ENCODE measurements at places on chromosomes 5 and 9.
A peak's percentile ranks its signal among the peaks of the same experiment; 100 is the strongest.

DNA sequence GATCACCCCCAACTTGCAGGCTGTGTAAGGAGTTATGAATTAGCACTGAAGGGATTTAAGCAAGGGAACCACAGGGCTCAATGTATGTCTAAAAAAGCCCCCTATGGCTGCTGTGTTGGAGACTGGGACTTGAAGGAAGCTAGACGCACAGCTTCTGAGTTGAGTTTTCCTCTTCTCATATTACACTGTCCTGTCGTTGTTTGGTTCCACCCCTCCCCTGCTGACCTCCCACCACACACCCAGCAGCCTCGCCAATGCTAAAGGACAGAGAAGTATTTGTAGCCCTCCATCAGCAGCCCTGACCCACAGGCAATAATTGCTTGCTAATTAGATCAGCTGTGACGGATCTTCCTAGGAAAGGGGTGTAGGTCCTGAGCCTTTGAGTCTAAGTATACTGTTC, 15.1 kb upstream of the CARTPT start:
- H3K27me3 ChIP-seq: no peaks in the 10 kb centered on the region
- H3K4me3 ChIP-seq: no peak overlapping the region
- no peaks in the 10 kb centered on the region for H3K36me3 ChIP-seq
- H3K4me1 ChIP-seq: no peaks in the 10 kb centered on the region
- H3K27ac ChIP-seq: no peak overlapping the region
- no peak for DNase-seq

DNA sequence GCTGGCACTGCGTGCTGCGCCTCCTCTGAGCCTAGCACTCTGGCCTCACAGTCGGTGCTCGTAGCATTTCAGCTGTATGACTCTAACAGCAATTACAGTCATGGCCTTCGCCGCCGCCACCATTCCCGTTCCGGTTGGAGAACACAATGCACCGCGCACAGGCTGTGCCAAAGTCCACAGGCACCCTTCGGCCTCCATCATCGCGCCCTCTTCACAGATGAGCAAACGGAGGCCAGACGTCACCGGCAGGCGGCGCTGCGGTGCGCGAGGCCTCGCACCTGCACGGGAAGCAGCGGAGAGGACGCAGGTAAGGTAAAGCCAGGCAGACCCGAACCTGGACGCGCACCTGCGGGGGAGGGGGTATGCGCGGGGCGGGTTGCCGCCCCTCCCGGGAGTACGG, 128.9 kb downstream of the BARX1 start:
- no peak overlapping the region for H3K27ac ChIP-seq
- DNase-seq: peak; percentile 82
- no peak overlapping the region for H3K4me3 ChIP-seq
- H3K36me3 ChIP-seq: no peaks in the 10 kb centered on the region
- H3K27me3 ChIP-seq: no peaks in the 10 kb centered on the region

- no peak overlapping the region for H3K4me3 ChIP-seq
- peaks cover 4% of the 10 kb centered on the region for H3K36me3 ChIP-seq
- no peaks in the 10 kb centered on the region for H3K27me3 ChIP-seq
- DNase-seq: no peak
- no peak overlapping the region for H3K27ac ChIP-seq
Observed at GRCh38 chr5:134957920-134958608, 9.6 kb upstream of the CATSPER3 start.

DNA sequence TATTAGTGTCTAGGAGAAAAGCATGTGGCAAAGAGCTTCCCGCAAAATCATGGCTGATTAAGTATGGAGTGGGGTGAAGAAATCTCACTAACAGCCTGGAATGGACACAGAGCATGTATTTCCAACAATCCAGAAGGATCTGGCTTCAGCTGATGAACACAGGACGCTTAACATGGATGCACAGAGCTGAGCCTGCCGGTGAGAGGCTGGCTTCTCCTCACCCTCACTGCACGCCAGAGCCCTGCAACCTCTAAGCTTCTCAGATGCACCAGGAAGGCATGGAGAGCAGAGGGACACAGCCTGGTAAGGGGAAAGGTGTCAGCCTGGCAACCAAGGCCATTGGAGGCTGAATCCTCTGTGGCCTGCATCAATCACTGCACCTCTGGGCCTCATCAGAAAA, 298.5 kb downstream of the TRIM32 start:
- no peaks in the 10 kb centered on the region for H3K27me3 ChIP-seq
- no peaks in the 10 kb centered on the region for H3K36me3 ChIP-seq
- H3K4me1 ChIP-seq: no peaks in the 10 kb centered on the region
- DNase-seq: no peak
- no peak overlapping the region for H3K27ac ChIP-seq
- H3K4me3 ChIP-seq: no peak overlapping the region

DNA sequence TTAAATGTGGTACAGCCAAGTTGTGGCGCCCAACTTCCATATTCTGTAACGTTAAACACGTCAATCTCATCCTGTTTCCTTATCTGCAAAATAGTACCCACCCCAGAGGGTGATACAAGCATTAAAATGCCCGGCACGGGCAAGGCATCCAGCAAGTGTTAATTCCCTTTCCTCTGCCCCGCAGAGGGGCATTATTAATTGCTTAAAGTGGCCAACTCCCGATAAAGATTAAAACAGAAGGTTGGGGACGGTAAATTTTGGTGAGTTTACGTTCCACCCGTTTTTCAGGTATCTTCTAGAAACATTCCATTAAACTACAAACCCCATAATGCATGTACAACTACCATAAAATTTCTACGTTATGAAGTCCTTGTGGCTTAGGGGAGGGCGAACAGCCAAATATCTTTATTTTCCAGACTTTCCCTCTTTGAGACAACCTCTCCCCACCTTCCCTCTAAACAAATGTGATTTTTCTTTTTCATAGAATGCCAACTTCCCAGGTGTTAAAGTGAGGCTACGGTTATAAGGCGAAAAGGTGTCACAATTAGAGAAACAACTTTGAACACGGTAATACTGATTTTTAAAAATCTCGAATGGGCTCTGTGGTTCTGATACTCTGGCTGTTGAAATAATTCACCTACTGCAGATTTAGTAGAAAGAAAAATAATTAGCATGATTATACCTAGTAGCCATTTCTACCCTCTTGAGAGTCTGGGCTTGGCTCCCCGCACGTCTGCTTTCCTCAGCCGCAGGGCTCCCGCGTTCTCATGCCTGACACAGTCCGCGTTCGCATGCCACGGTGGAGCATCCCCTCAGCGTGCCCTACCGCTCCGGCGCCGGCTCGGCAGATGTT, 1.2 kb upstream of the GPBP1 start:
- H3K36me3 ChIP-seq: no peaks in the 10 kb centered on the region
- no peaks in the 10 kb centered on the region for H3K27me3 ChIP-seq
- peak overlapping the region; percentile 83 for H3K4me3 ChIP-seq
- peak overlapping the region; percentile 100 for H3K27ac ChIP-seq
- DNase-seq: no peak
- H3K4me1 ChIP-seq: peaks cover 3% of the 10 kb centered on the region

GRCh38 chr9:127970401-127971313, 10.1 kb downstream of the EEIG1 start:
- no peak overlapping the region for H3K4me3 ChIP-seq
- H3K27ac ChIP-seq: no peak overlapping the region
- H3K27me3 ChIP-seq: no peaks in the 10 kb centered on the region
- H3K4me1 ChIP-seq: peaks cover 52% of the 10 kb centered on the region
- H3K36me3 ChIP-seq: peaks cover 6% of the 10 kb centered on the region

DNA sequence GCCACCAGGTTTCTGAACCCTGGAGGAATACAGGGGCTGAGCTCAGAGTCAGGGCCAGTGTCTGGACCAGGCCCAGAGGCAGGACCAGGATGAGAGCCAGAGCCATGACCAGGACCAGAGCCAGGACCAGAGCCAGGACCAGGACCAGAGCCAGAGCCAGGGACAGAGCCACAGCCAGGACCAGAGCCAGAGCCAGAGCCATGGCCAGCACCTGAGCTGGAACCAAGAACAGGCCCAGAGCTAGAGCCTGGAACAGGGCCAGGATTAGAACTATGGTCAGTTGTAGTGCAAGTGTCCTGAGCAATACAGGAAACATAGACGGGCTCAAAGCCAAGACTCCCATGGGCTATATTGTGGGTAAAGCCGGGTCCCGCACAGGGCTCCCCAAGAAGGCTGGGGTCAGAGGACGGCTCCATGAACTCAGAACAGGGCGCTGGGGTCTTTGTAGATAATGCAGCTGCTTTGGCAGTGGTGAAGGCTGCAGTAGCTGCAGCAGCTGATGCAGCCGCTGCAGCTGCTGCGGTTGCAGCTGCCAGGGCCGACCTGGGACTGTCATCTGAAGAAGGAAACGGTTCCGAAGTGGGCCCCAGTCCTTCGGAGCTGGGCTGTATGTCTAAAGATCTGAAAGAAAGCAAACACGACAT, 559 bp downstream of the SPAG8 start:
- H3K27ac ChIP-seq: no peak overlapping the region
- peaks cover 6% of the 10 kb centered on the region for H3K36me3 ChIP-seq
- DNase-seq: no peak
- H3K4me3 ChIP-seq: peak overlapping the region; percentile 57

DNA sequence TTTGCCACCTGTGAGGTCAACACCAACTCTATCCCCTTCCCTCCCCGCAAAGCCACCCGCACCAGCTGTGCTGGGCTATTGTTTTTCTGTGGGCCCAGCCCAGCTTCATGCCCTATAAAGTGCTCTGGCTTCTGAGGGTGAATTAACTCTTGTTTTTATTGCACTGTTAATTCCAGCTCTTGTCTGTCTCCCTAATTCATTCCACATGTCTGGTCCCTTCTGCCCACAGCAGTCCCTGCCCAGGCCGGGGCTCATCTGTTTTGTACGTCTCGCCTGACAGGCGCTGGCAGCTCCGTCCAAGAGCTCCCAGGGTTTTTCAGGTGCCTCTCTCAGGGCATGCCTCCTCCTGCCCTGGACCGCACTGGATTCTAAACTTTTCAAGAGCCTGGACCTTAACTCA, 118.9 kb downstream of the PDZD2 start:
- H3K27me3 ChIP-seq: no peaks in the 10 kb centered on the region
- DNase-seq: no peak
- H3K4me3 ChIP-seq: no peak overlapping the region
- no peaks in the 10 kb centered on the region for H3K36me3 ChIP-seq

DNA sequence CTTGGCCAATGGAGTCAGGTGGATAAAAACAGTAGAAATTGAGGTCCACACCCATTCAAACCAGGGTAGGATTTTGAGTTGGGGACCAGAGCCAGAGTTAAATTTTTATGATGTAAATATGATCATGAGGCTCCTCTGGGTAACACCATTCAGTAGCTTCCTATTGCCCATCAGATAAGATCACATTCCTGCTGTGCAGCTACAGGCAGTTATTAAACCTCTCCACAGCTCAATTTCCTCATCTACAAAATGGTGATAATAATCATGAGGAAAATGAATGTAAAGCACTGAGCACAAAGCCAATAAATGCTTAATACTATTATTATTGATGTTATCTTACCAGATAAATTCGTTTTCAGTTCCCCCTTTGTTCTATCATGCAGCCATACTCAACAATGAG, 432.0 kb downstream of the CAAP1 start:
- DNase-seq: no peak
- H3K4me1 ChIP-seq: no peaks in the 10 kb centered on the region
- no peaks in the 10 kb centered on the region for H3K27me3 ChIP-seq
- no peak overlapping the region for H3K4me3 ChIP-seq
- H3K36me3 ChIP-seq: no peaks in the 10 kb centered on the region

DNA sequence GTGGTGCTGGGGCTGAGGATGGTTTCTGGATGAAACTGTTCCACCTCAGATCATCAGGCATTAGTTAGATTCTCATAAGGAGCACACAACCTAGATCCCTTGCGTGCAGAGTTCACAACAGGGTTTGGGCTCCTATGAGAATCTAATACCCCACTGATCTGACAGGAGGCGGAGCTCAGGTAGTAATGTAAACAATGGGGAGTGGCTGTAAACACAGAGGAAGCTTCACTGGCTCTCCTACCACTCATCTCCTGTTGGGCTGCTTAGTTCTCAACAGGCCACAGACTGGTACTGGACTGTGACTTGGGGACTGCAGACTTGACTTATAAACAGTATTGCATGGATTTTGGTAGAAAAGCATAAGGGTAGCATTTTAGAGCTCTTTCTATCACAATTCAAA, 870.7 kb upstream of the CDH10 start:
- no peak for DNase-seq
- no peaks in the 10 kb centered on the region for H3K36me3 ChIP-seq
- no peaks in the 10 kb centered on the region for H3K27me3 ChIP-seq
- no peak overlapping the region for H3K4me3 ChIP-seq
- no peaks in the 10 kb centered on the region for H3K4me1 ChIP-seq

DNA sequence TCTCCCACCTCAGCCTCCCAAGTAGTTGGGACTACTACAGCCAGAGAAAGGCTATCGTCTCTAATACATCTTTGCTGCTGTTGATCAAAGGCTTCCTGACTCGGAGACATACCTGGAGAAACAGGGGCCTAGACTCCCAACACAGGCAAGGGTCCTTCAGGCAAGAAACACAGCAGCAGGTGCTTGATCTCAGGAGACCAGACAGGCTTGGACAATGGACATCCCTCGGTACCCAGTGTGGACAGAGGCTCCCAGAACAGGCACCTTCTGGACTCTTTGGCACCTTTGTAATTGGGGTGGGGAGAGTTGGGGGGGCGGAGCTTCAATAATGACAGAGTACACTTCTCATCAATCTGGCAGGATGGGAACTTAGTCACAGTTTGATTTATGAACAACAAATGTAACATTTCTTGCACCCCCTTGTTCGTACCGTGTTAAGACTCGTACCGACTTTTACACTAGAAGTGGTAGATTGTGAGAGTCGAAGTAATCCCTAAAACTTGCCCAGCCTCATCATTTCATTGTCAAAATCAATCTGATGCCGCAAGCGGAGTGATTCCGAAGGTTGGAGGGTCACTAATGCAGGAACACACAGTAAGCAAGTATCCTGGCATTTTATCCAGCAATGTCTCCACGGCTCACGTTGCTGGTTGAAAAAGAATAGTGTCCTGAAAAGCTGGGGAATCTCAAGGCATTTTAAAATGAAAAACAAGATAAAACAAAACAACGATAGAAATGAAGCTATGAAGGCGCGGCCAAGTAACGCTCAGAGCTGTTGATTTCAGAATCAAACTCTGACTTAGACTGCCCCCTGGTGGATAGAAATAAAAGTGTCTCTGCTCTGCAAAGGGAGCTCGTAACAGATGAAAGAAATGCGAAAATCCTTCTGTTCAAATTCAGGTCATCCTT, 46.4 kb upstream of the STK32A start:
- H3K27me3 ChIP-seq: no peaks in the 10 kb centered on the region
- H3K4me1 ChIP-seq: no peaks in the 10 kb centered on the region
- H3K27ac ChIP-seq: no peak overlapping the region
- DNase-seq: peak; percentile 88

DNA sequence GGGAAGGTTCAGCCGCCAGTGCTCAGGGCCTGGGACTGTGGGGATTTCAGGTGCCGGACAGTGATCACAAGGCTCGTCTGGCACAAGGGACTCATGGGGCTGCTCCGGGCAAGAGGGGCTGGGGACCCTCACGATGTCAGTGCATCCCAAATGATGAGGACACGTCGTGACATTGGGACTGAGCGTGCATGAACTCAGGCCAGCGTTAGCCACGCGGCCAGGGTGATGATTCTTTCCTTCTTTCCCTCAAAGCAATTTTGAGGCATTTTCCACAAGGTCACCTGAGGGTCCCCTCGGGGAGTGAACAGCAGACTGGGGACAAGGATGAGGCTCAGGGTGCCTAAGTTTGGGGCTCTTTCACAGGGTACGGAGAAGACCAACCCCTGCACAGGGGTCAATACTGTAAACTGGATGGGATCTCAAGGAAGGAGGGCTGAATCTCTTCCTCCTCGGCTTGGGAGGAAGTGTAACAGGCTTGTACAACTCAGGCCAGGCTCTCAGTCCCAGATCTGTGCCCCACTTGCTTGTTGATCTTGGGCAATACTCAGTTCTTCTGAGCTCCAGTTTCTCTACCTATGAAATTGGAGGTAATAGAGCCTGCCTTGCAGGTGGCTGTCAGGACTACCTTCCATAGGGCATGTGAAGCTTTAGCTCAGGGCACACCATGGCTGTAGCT, 78.5 kb downstream of the PRRT1B start:
- H3K4me1 ChIP-seq: peaks cover 13% of the 10 kb centered on the region
- H3K27ac ChIP-seq: no peak overlapping the region
- no peaks in the 10 kb centered on the region for H3K27me3 ChIP-seq
- H3K36me3 ChIP-seq: peaks cover 71% of the 10 kb centered on the region
- H3K4me3 ChIP-seq: no peak overlapping the region
- no peak for DNase-seq

Measured in trophoblast cell (in vitro differentiated cells and primary cell).